Sigmoid colon (tissue), 7 donors: ENCODE measurements at places on chromosomes 2 and 18. TPM values are rescaled to one million over a fixed set of nuclear protein-coding genes. Genes with fewer than 3 reads are reported as not detected.

Gene HOXD10
- total RNA-seq = 16.6 TPM

Gene DNER
- total RNA-seq = 10.0 TPM

GRCh38 chr2:71743995-71744675, 290.8 kb downstream of the DYSF start:
- peak; percentile 62 for DNase-seq

GRCh38 chr2:102872388-102872787, 110.6 kb downstream of the TMEM182 start:
- no peak for DNase-seq

GRCh38 chr18:71831039-71831438, 713.1 kb downstream of the CBLN2 start:
- DNase-seq = no peak

GRCh38 chr2:120634533-120634932, 101.1 kb upstream of the GLI2 start:
- no peak for DNase-seq
